ENCODE measurements at places on chromosomes 5 and 9. TPM values are rescaled to one million over a fixed set of nuclear protein-coding genes. Genes with fewer than 3 reads are reported as not detected.

The SLC25A2 gene
- not detected for total RNA-seq

The MAMDC4 gene
- total RNA-seq: 38.6 TPM

GRCh38 chr9:81687521-81688261 is 1.7 kb downstream of the TLE1 start:
- DNase-seq: peak; percentile 34

DNA sequence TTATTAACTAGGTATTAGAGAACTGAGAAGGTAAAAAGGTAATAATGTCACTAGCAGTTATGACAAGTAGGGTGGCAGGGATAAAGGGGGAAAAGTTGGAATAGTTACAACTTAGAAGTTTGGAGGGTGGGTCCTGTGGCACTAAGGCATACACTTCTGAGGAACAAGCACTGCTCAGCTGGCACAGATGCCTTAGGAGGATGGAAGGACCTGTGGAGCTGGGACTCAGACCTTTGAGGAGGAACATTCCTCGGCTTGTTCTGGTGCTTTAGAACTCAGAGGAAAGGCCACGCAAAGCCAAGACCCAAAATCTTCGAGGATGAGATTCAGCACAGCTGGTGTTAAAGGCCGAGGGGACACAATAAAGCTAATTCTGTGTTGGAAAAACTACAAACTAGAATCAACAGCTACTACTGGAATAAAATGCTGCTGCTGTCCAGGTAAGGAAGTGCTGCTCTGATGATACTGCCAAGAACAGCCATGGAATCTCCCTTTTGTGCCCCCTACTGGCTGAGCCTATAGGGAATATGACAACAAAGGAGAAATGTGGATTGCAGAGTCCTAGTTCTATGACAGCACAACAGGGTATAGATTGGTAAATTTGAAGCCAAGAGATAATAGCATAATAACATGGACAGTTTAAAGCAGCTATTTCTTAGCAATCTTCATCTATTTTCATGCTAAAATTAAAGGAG is 126.7 kb downstream of the SLC25A46 start:
- no peak for DNase-seq

The GHR gene
- 4.4 TPM for total RNA-seq

The CDC20B gene
- 0.20 TPM for total RNA-seq

DNA sequence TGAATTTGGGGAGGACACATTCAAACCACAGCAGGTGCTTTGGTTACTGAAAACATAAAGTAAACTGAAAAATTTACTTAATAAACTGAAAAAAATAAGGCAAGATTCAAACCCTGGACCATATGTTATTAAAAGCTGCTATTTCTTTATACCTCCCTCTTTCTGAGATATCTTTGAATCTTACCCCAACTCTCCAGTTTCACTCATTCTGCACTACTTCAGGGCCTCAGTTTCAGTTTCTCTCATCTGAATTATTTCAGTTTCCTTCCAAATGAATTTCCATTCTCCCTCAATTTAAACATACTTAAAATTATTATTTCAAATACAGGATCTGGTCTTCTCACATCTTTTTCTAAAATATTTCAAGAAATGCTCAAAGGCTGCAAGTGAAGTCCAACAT is 4.9 kb upstream of the OXCT1 start:
- DNase-seq: no peak

The RNF183 gene
- 5.3 TPM for total RNA-seq

DNA sequence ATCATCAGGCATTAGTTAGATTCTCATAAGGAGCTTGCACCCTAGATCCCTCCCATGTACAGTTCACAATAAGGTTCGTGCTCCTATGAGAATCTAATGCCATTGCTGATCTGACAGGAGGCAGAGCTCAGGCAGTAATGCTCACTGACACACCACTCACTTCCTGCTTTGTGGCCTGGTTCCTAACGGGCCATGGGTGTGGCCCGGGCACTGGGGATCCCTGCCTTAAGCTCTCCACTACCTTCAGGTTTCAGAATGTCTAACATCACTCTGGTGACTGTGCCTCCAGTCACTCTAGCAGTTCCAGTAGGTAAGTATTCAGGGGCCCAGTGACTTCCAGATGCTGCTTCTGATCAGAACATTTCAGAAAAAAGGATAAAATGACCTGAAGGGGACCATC is 152.4 kb downstream of the LRRC70 start:
- DNase-seq: no peak

- no peak for DNase-seq
Observed at GRCh38 chr5:17222664-17223063, 5.2 kb downstream of the BASP1 start.

DNA sequence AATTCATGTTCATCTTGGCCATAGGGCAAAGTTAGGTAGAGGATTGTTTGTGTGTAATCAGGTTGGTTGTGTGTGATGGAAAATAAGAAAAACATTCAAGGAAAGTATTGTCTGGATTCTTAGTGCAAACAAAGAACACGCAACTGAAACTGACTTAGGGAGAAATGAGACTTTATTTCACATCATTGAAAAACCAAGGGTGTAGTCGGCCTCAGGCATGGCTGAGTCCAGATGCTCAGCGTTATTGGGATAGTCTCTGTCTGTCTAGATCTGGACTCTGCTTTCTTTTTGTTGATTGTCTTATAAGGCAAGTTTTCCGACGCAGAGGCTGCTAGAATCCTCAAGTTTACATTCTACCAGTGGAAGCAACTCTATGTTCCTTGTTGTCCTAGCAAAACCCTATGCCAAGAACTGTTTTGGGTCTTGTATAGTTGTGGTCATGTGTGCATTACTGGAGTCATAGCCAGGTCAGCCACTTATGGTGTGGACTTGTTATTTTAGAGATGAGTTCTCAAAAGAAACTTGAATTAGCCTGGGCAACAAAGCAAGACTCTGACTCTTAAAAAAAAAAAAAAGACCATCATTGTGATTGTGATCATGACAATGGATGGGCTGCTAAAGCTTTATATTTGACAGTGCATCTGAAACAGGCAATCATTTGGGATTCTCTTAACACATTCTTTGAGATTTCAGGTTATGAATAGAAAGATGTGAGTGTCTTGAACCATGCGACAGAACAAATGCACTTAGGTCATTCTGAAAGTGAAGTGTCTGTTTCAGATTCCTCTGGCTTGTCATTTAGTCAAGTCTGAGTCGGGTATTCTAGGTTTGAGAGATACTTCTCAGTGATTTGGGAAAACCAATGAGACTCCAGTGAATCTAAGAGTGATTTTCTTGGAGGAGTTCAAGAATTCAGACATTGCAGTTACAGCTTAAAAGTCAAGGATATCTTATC is 82.6 kb downstream of the DOCK2 start:
- no peak for DNase-seq

The PCDHB16 gene
- 3.0 TPM for total RNA-seq

GRCh38 chr5:77356740-77357139 is 135.4 kb downstream of the WDR41 start:
- DNase-seq: no peak

DNA sequence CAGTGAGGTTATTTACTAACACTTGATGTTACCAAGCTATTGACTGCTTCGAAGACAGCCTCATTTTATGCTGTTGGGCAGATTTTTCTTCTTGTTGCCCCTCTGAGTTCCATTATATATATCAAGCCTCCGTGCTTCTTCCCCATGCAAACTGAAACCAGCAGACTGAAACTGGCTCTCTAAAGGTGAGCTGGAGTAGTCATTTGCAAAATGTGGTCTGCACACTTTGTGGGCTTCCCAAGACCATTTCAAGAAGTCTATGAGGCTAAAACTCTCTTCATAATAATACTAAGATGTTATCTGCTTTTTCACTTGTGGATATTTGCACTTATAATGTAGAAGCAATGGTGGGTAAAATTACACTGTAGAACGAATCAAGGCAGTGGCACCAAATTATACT is 13.9 kb downstream of the SLC36A1 start:
- DNase-seq: no peak

The HCN1 gene
- 0.12 TPM for total RNA-seq
